ENCODE measurements at places on chromosomes 4 and X.

- no peak for DNase-seq
Observed at GRCh38 chr4:6023731-6024130, 5.5 kb upstream of the C4orf50 start.

DNA sequence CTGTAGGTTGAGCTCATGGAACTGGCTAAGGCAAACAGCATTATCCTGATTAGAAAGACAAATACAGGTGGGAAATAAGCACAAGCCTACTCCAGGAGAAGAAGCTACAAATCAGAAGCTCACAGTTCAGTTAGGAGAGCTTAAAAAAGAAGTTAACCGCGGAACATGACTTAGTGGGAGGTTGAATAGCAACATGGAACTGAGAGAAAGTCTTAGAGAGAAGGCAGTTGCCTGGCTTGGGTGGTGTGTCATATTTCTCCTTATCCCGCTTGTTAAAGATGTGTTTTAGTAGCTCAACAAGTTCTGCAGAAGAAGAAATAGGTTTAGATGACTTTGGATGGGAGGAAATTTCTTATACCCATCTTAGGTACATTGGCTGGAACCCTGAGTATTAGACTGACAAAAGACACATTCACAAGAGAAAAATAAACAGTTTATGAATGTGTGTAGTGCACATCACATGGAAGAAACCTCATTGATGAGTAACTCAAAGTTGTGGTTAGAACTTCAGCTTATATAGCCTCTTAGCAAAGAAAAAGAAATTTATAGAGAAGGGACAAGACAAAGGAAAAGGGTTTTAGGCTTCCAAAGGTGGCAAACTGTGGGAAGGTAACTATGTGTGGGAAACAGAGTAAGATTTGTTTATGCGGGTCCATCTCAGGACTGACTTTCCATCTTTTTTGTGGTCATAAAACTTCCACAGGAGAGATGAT is 37.4 kb upstream of the RXFP1 start:
- DNase-seq: no peak

GRCh38 chrX:34546366-34546765 is 110.7 kb downstream of the TMEM47 start:
- no peak for DNase-seq

DNA sequence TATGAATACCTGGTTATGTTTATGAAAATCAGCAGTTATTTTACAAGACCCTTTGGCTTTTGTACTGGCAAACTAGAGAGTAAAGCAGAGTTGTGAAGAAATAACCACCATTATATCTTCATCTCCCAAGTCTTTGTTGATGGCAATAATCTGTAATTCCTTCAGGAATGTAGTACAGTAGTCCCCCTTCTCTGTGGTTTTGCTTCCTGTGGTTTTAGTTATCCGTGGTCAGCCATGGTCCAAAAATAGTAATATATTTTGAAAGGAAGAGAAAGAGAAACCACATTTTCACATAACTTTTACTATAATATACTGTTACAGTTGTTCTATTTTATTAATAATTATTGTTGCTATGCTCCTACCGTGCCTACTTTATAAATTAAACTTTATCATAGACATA is 27.8 kb downstream of the BANK1 start:
- DNase-seq: no peak

- DNase-seq: no peak
Observed at GRCh38 chr4:163707873-163708272, 213.4 kb downstream of the TMA16 start.

DNA sequence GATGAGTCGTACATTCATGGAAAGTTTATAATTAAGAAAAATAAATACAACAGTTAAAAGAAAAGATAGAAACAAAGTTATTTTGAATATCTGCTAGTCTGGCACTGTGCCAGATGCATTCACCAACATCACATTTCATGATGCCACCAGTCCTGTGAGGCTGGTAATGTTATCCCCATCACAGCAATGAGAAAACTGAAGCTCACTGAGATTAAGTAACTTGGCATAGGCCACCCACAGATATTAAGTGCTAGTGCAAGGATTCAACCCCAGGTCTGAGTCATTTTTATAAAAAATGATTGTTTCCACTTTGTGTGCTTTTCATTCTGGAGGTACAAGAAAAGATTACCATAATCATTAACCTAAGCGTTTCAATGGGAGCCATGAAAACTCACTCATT is 65.0 kb upstream of the IL15 start:
- no peak for DNase-seq

GRCh38 chr4:109879636-109880314 is 31.9 kb downstream of the LRIT3 start:
- DNase-seq: no peak

GRCh38 chr4:815464-816146 is 10.3 kb downstream of the CPLX1 start:
- DNase-seq: no peak

GRCh38 chrX:77493677-77494553 is 46.7 kb downstream of the FGF16 start:
- no peak for DNase-seq

- no peak for DNase-seq
Observed at GRCh38 chr4:96134806-96135205, 294.9 kb downstream of the PDHA2 start.

GRCh38 chr4:24887881-24888430 is 24.9 kb downstream of the CCDC149 start:
- DNase-seq: no peak

Data from coronary artery (tissue), 2 donors.